Progenitor cell of endocrine pancreas (in vitro differentiated cells): ENCODE measurements at places on chromosomes 5 and 9.

DNA sequence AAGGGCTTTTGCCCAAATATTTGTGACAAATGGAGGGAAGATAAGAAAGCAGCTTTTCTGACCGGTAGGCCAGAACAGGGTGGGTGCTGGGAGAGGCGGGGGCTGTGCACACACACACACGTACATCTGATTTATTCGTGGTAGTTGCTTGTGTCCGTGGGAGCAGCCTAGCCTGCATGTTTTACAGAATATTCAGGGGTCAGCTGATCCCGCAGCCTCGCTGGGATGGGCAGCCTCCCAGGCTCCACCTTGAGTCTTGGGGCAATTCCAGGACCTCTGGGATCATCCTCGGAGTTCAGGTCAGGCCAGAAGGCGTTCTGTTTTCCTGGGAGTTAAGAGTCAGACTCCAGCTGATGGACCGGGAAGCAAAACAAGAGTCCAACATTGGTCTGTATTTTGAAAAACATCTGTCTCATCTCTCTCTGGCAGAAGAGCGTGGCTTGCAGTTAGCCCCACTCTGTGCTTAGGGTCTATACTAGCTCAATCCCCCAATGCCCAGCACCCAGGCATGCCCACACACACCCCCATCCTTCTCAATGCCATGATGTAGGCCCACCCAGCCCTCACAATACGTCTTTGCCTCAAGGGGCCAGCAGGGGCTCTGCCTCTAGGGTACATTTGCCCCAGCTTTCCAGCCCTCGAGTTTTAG, 210.6 kb downstream of the GOLPH3 start:
- no peak for DNase-seq

DNA sequence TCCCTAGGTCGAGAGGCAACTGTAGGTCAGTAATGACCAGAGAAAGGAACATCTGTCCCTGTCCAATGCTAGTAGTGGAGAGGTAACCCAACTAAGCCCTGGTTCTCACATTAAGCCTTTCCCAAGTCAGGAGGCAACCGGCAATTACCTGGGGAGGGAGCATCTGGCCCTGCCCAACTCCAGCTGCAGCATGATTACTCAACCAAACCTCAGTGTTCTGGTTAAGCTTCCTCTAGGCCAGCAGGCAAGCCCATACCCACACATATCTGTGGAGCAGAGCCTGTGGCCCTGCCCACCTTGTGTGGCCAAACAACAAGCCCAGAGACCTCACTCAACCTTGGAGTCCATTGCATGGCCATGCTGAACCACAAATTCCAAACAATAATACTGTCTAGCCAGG, 220.8 kb upstream of the SLC24A2 start:
- DNase-seq: no peak

- DNase-seq: no peak
Measured at GRCh38 chr9:109652971-109653370, 127.0 kb upstream of the PALM2AKAP2 start.

DNA sequence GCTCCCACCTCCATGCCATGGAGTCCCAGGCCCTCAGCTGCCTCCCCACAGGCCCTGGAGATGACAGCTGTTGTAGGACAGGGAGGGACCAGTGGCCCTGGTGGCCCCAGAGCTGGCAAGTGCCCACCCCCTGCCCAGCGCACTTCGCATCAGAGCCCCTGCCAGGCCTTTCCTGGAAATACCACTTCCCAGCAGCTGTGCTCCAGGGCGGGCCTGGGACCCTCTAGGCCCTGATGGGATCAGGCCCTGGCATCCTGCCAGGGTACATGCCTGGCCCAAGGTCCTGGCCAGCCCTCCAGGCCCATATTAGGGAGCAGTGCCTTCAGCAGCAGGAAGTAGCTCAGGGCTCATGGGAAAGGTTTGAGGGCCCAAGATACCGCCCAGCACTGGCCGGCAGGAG, 2.5 kb downstream of the KCNT1 start:
- DNase-seq: no peak

DNA sequence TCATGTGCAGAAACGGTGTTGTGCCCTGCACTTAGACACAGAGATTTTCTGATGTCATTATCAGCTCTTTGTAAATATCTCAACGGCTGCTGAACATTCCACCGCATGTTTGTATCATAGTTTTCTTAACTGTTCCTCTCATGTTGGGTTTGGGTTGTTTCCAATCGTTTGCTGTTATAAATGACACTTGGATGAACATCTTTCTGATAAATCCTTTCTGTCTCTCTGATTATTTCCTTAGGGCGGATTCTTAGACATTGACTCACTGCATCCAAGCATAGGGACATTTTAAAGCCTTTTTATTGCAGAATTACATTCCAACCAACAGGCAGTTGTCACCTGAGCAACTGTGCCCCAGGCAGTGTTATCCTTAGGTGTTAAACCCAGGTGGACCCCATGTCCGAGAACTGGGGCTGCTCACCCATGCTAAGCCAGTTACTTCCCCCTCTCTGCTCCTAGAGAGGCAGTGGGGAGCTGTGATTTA, 28.5 kb downstream of the COL5A1 start:
- DNase-seq: no peak

DNA sequence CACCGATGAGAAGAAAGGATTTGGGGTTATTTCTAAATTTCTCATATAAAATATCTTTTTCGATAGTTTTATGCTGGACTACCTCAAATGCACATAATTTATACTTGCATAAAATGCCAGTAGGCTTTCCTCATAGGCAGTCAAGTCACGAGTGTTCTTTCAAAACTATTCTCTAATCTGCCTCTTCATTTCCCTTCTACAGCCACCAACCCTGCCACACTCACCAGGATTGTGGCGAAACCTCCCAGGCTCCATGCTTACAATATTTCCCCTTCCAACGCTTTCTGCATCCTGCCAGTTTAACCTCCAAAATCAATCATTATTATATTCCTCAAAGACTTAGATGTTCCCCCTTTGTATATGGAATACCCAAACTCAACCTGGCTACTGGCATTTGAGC, 65.4 kb downstream of the FRMD3 start:
- DNase-seq: no peak
